ENCODE measurements at places on chromosomes 2 and 18.

DNA sequence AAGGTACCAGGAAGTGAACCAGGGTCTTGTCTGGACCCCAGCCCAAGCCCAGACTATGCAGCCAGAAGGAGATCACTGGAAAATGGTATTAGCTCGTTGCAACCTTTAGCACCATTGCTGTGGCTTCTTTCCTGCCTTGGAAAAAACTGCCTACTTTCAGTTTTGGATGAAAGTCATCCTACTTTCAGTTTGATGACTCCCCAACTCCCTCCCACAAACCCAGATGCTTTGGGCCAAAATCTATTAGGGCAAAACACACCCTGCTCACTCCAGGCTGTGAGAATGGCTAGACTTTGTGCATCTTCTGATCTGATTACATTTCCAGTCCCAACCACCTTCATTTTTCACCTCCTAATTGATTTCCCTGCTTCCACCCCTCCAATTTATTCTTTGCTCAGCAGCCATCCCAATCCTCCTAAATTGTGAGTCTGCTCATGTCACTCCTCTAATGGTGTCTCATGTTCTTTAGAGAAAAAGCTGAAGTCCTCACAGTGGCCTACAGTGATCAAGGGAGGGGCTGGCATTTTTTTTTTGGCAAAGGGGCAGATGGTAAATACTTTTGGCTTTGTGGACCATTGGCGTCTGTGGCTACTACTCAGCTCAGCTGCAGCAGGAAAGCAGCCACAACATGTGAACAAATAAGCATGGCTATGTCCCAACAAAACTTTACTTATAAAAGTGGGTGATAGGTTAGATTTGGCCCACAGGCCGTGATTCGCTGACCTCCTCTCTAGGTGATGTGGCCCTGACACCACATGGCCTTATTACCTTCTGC, 368.7 kb downstream of the SLC4A3 start:
- no peak for DNase-seq

GRCh38 chr2:102028470-102028869, 36.7 kb downstream of the IL1R2 start:
- no peak for DNase-seq

GRCh38 chr2:120847700-120848321, 112.1 kb downstream of the GLI2 start:
- DNase-seq = no peak

DNA sequence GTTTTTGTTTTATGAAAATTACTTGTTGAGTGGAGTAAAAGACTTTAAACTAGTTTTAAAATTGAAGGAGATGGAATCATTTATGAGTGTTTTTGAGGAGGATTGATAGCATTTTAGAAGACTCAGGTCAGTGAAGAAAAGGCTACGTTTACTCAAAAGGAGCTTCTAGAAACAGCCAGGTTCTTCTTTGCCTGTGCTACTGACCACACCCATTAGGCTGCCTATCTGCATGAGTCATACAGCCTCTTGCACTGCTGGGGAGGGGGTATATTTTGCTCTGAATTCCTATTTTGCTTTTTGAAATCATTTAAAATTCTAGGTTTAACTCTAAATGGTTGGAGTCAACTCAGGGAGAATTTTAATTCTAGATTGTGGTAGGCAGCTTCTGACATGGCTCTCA, 22.3 kb downstream of the EFEMP1 start:
- DNase-seq = no peak

All from stimulated activated CD4-positive, alpha-beta T cell treated with anti-CD3 and anti-CD28 coated beads, TNF-alpha, amount 100 ng/mL, for 4 hours (primary cell).